ENCODE measurements at places on chromosomes 11 and 22. TPM values are rescaled to one million over a fixed set of nuclear protein-coding genes. Genes with fewer than 3 reads are reported as not detected.
A peak's percentile ranks its signal among the peaks of the same experiment; 100 is the strongest.

The NEFH gene
- 4.7 TPM for polyA plus RNA-seq

The OR51I1 gene
- not detected for polyA plus RNA-seq

The NLRP14 gene
- not detected for polyA plus RNA-seq

DNA sequence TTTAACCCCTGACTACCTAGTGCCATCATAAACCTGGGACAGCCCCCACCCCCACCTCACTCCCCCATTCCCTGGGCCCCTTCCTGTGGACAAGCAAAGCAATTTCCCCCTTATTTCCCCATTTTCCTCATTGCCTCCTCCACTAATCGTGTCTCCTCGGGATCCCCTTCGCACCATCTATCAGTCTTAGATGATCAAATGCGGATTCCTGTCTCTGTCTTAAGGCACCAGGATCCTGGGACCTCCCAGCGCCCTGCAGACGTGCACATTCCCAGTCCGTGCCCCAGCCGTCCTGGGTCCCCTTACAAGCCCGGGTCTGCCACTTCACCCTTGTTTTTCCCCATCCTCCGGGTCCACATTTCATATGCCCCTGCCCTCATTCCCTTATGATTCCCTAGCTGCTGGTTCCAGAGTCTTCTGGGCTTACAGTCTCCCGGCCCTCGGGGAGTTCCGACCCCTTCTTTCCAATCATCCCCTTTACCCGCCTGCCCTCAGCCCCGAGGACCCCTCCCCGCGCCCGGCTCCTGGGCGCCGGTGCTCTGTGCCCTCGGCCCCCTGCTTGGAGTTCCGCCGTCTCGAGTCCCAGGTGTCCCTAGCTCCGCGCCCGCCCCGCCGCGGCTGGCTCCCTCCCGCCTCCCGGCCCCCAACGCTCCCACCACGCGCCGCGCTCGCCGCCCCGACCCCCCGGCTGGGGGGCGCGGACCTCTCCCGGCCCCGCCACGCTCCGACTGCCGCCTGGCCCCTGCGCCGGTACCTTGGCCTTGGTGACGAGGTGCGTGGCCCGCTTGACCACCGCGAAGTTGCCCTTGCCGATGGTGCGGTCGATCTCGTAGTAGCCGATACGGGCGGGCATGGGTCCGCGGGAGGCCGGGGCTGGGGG, 599 bp downstream of the SIK3 start:
- no peaks in the 10 kb centered on the region for H3K27me3 ChIP-seq
- peak overlapping the region; percentile 100 for H3K4me3 ChIP-seq
- H3K36me3 ChIP-seq = no peaks in the 10 kb centered on the region
- peak; percentile 26 for DNase-seq

DNA sequence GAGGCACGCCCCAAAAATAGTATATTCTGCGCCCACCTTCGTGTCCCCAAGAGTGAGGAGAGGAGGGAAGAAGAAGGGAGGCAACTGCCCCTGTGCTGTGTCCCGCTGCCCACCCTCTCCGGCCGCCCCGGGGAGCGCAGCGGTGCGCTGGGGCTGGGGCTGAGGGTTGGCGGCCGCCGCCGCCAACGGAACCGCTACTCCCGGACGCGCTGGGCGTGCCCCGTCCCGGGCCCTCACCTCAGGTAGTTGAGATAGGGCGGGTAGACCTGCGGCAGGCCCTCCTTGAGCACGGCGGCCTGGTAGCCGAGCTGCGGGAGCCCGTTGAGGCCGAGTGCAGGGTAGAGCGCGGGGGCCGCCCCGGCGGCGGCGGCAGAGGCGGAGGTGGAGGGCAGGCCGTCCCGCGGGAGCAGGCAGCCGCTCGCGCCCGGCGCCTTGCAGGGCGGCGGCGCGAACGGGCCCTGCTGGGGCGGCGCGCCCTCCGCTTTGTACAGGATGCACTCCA, 2.4 kb downstream of the PGR start:
- no peak overlapping the region for H3K27ac ChIP-seq
- H3K4me1 ChIP-seq = no peaks in the 10 kb centered on the region
- H3K36me3 ChIP-seq = no peaks in the 10 kb centered on the region
- peaks cover 12% of the 10 kb centered on the region for H3K27me3 ChIP-seq
- H3K4me3 ChIP-seq = peak overlapping the region; percentile 27
- DNase-seq = no peak

GRCh38 chr11:73216465-73216864, 1.6 kb upstream of the P2RY2 start:
- DNase-seq = no peak
- no peak overlapping the region for H3K4me3 ChIP-seq
- H3K4me1 ChIP-seq = peaks cover 22% of the 10 kb centered on the region
- no peaks in the 10 kb centered on the region for H3K36me3 ChIP-seq
